ENCODE measurements at places on chromosomes 2 and 18.

GRCh38 chr2:140128909-140129308 is 1348.7 kb upstream of the NXPH2 start:
- no peak for DNase-seq

- no peak for DNase-seq
These were observed 800.4 kb upstream of the ID2 start for GRCh38 chr2:7881466-7881865.

DNA sequence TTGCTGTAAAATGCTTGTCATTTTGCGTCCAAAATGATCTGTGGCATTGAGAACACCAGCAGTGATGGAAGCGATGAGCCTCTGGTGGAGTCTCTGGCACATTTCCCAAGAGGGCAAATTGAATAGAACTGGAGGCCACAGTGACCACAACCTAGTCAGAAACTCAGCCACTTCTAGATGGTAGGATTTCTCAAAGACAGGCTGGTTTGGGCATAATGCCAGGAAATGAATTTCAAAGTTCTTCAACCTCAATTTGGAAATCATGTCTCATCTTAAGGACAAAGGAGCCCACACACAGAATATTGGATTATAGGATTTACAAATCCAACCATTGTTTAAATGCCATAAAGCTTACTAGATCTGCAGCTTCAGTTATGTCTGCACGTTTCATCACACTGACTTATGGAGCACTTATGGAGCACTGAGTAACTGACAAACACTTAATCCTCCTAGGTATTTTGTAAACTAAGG is 132.1 kb downstream of the COL6A3 start:
- no peak for DNase-seq

DNA sequence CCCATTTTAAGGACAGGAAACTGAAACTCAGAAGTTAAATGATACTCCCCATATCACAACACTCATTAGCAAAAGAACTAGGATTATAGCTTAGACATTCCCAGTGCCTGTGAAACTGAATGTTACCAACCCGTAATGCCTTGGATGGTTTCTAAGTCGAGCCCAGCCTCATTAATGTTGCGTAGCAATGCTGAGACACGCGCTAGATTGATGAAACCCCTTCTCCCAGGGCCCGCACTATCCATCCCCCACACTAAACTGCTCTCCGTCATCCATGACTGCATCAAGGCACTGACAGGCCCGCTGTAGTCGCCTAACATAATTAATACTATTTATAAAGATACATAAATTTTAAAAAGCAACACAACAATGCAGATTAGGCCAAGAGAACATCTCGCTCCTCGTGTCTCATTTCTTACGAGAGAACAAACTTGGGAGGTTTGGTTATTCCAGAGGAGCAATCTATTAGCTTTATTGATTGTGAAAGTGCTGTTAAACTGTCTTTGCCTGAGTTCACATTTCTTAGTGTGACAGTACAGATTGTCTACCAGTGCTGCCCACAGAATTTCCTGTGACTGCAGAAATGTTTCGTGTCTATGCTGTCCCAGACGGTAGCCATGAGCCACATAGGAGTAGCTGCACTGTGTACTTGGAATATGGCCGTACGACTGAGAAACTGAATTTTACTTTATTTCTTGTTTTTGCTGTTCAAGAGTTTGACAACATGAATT is 312.2 kb upstream of the RAB12 start:
- no peak for DNase-seq

DNA sequence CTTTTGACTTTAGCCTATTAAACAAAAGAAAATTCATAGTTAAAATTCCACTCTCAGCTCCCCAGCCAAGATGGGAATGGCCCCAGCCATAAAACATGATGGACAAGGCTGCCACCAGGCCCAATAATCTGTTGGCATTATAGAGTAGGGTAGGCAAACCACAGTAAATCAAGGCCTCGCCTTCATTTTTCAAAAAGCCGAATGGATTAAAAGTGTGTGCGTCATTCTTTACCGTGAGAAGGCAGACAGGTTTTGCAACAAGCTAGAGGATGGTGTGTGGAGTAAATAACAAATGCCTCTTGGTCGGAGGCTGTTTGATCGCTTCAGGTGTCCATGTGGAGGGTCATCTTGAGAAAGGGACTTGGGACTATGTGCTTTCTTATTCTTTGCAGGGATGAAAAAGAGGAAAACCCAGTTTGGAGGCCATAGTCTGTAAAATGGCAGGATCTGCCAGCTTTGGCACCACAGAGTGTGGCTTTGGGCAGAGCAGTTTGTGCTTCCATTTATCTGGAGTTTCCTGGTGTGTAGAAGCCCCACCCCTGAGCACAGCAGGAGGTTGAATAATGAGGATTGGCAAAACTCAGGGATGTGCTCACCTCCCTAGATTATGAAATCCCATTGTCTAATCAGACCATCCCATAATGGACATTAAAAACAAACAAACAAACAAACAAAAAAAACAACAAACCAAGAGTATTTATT is 57.1 kb upstream of the ITGB6 start:
- DNase-seq = no peak

- no peak for DNase-seq
These were observed 907.0 kb downstream of the CPS1 start for GRCh38 chr2:211463397-211463796.

GRCh38 chr2:70529610-70530009 is 24.0 kb downstream of the TGFA start:
- no peak for DNase-seq

- no peak for DNase-seq
These were observed 397.8 kb downstream of the GALR1 start for GRCh38 chr18:77647472-77647871.

DNA sequence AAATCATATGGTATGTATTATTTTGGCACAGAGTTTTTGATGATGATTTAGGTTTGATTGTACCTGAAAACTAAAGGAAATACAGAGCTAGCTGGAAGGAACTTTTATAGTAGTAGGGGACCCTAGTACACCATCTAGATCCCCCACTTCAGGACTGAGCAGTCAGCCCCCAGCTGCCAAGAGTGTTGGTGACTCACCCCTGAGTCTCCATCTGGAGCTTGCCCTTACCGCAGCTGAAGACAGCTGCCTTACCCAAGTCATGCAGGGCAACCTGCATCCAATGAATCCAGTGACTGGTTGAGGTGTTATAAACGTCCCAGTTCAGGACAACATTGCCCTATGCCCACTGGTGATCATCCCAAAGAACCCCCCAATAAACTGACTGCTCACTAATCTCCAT is 15.3 kb downstream of the PMS1 start:
- no peak for DNase-seq

GRCh38 chr2:202434472-202434871 is 58.3 kb downstream of the BMPR2 start:
- DNase-seq = no peak
